Activated T-helper 17 cell treated with anti-CD3 and anti-CD28 coated beads, Interleukin-2, amount 50 U/mL, for 72 hours (primary cell): ENCODE measurements at places on chromosomes 13 and 19.

GRCh38 chr13:76822698-76823267, 63.4 kb downstream of the KCTD12 start:
- peak; percentile 46 for ATAC-seq

GRCh38 chr13:23375001-23375971, 58.2 kb downstream of the SACS start:
- peak; percentile 89 for ATAC-seq

DNA sequence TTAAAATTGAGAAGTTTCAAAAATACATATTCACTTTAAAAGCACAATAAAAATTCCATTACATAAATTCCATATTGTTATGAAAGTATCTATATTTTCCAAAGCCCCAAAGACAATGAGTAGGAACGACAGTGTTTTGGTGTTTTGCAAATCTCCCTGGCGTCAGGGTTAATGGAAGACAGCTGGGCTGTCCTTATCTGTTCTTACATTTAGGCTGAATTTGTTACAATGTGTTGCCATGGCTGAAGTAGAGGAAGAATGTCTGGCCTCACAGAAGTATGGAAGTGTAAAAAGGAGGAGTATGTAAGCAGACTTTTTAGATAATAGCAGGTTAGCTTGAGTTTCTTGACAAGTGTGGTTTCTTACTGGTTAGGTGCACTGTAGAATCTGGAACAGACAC, 124.4 kb upstream of the SPATA13 start:
- ATAC-seq: no peak

DNA sequence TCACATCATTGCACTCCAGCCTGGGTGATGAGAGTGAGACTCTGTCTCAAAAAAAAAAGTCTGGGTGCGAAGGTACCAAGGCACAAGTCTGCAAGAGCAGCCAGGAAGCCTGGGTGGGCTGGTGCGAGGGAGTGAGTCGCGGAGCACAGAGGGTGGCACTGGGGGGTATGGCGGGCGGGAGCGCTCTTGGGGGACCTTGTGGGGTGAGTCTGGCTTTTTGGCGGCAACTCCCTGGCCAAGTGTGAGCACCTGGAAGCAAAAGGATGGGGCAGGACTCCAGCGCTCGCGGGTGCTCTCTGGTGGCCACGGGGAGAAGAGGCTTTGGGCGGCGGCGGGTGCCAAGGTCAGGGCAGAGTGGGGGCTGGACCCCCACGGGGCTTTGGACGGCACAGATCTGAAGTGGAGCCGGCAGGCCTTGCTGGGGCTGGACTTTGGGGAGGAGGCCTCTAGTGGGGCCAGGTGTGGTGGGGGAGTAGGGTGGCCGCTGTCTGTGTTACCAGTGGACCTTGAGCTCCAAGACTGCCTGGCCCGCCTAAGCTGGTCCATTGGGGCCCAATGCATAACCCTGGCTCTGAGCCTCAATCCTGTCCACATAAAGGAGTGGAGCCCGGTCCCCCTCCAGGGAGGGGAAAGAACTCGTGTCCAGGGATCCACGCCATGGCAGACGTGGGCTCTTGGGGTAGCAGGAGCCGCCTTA, 1.6 kb downstream of the P2RY11 start:
- ATAC-seq: peak; percentile 40

DNA sequence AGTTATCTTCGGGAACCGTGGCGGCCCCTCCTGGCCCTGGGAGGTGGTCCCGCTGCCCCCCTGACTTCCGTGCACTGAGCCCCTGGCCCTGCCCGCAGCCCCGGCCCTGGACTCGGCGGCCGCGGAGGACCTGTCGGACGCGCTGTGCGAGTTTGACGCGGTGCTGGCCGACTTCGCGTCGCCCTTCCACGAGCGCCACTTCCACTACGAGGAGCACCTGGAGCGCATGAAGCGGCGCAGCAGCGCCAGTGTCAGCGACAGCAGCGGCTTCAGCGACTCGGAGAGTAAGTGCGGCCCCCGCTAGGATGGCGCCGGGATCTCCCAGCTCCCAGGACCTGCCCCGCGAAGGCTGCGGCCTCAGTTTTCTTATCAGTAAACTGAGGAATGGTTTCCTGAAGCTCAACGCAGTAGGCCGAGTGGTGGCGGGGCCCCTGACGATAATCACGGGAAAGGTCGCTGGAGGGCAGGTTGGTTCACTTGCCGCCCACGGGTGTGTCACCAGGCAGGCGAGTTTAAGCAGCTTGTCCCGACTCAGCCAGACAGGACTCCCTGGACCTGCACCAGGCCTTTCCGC, 924 bp downstream of the RGCC start:
- peak; percentile 20 for ATAC-seq

GRCh38 chr19:51546650-51547396, 15.4 kb upstream of the SIGLEC6 start:
- ATAC-seq: peak; percentile 78

DNA sequence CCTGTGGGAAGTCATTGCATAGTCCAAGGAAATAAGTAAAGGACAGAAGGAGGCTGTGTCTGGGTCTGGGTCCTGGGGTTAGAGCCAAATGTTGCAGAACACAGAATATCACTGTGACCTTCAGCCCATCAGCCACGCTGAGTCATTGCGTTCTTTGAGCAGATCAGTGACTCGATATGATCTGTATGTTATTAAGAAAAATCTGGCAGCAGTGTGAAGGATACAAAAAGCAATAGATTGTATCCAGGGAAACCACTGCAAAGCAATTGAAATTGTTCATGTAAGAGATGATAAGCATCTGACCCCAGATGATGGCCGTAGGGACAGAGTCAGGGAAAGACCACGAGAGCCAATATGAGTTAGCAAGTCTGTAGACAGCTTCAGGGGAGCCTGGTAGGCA, 1575.1 kb upstream of the SLC10A2 start:
- no peak for ATAC-seq

GRCh38 chr13:44232774-44233173, 140.8 kb upstream of the SERP2 start:
- no peak for ATAC-seq

DNA sequence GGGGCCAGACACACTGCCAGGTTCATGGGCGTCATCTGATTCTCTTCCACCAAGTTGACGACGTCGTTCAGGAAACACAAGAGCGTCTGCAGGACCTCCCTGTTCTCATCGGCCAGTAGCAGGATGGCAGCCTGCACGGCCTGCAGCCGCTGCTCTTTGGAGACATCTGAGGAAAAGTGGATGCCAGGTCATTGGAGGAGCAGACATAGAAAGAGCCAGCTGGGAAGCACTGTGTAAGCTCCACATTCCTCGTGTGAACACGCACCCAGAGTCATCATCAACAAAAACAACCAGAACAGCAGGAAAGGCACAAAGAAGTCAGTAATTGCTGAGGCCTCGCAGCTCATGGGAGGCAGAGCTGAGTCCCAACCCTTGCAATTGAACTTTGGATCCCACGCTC, 96.5 kb downstream of the KL start:
- no peak for ATAC-seq

- ATAC-seq: peak; percentile 78
Observed at GRCh38 chr13:20492641-20493040, 33.0 kb downstream of the CRYL1 start.

- ATAC-seq: no peak
Observed at GRCh38 chr13:98731925-98732324, 20.5 kb downstream of the SLC15A1 start.

- ATAC-seq: no peak
Observed at GRCh38 chr13:95485518-95486144, 66.9 kb upstream of the CLDN10 start.

GRCh38 chr13:111973186-111973585, 93.8 kb upstream of the SOX1 start:
- ATAC-seq: no peak

GRCh38 chr13:112582263-112582662, 5.7 kb downstream of the TUBGCP3 start:
- no peak for ATAC-seq

DNA sequence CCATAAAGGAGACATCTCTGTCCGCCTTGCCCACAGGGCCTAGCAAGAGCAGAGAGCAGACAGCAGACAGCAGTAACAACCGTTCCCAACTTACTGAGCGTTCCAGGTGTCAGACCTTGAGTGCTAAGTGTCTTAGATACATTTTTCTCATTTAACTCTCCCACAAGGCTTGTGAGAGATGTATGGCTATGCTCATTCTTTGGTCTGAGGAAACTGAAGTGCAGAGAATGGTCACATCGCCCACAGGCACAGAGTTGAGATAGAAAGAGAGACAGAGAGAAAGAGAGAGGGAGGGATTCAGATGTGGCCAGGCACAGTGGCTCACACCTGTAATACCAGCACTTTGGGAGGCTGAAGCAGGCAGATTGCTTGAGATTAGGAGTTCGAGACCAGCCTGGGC, 14.3 kb downstream of the MEIOSIN start:
- no peak for ATAC-seq

DNA sequence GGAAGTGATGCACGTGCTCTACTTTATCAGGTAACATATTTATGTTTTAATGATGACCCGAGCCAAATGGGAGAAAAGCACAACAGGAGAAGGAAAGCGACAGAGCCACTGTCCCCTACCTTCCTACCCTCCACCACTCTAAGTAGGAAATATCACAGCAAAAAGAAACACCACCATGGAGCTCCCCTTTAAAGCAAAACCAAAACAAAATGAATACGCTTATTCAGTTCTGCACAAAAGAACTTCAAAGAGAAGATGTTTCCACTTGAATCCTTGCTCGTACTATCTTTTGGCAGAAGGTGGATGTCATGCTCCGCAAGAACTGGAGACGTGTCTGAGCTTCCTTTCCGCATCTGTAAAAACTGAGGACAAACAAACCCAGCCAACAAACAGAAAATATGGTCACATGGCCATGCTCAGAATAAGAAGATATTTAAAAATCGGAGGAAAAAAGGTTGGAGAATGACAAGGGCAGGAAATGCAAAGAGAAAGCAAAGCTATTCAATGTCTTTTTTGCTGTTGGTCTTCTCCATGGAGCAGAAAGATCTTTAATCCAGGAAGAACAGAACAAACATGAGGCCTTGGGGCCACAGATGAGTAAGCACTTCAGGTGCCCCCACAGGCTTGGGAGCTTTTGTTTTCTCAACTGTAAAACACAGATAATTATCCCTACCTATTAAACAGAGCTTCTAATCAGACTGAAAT, 19.5 kb downstream of the N4BP2L1 start:
- ATAC-seq: peak; percentile 50

DNA sequence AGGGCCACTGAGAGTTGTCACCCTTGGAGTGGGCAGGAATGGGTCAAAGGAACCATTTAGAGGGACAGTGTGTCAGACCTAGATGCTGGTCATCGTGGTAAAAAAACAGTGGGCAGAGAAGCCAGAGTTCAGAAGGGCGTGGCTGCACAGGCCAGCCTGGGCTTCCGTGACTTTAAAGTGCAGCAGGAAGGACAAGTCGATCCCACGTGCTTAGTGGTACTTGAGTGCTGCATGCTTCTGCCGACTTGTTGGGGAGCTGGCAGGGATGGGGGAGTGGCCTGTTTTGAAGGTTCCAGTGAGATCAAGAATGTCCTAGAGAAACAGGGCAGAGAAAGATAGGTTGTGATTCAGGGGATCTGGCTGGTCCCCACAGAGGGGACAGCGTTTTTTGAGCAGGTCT, 17.0 kb downstream of the LYL1 start:
- ATAC-seq: no peak
